ENCODE measurements at places on chromosomes 1 and 21.

DNA sequence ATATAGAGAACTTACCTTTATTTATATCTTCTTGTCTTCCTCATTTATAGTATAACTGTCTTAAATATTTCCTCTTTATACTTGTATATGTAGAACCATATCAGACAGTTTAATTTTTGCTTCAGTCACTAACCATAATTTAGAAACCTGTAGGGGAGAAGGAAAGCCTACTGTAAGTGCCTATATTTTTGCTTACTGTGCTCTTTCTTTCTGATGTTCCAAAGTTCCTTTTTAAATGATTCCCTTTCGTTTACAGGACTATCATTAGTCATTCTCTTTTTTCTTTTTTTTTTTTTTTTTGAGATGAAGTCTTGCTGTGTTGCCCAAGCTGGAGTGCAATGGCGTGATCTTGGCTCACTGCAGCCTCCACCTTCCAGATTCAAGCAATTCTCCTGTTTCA lies 109.7 kb downstream of the CENPF start:
- no peak for DNase-seq

DNA sequence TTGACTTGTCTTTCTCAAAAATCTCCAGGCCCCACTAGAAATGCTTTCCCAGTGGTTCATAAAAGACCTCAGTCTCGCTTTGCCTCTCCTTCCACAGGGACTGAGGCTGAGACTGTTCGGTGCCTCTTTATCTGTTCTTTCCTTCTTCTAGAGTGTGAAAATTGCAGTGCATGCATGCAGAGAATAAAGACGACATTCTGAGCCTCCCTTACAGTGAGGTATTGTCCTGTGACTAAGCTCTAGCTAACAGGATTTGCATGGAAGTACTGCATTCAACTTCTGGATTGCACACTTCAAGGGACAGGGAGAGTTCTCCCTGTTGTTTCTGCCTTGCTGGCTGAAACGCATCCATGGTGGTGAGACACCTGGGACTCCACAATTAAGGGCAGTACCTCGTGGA lies 69.1 kb downstream of the COLGALT2 start:
- DNase-seq, result no peak

- DNase-seq, result no peak
These were observed 175.5 kb downstream of the HUNK start for GRCh38 chr21:32048353-32048752.

GRCh38 chr1:165717918-165718515 lies 19.7 kb upstream of the ALDH9A1 start:
- DNase-seq, result peak; percentile 68

GRCh38 chr1:46806196-46807020 lies 7.6 kb downstream of the CYP4B1 start:
- no peak for DNase-seq

- peak; percentile 64 for DNase-seq
These were observed 55.1 kb upstream of the ADARB1 start for GRCh38 chr21:45019076-45019886.

DNA sequence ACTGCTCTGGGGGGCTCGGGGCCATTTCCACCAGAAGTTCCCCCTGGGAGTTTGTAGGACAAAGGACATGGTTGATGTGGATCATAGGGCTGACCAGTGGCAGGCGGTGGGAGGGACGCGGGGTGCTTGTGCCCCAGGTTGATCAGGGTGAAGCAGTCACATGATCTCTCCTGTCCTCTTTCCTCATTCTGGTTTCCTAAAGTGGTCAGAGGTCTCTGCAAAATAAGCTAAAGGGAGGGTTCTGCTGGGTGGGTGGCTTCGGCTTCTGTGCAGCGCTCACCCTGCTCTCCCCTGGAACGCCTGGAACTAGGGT lies 9.2 kb downstream of the PDXK start:
- no peak for DNase-seq

DNA sequence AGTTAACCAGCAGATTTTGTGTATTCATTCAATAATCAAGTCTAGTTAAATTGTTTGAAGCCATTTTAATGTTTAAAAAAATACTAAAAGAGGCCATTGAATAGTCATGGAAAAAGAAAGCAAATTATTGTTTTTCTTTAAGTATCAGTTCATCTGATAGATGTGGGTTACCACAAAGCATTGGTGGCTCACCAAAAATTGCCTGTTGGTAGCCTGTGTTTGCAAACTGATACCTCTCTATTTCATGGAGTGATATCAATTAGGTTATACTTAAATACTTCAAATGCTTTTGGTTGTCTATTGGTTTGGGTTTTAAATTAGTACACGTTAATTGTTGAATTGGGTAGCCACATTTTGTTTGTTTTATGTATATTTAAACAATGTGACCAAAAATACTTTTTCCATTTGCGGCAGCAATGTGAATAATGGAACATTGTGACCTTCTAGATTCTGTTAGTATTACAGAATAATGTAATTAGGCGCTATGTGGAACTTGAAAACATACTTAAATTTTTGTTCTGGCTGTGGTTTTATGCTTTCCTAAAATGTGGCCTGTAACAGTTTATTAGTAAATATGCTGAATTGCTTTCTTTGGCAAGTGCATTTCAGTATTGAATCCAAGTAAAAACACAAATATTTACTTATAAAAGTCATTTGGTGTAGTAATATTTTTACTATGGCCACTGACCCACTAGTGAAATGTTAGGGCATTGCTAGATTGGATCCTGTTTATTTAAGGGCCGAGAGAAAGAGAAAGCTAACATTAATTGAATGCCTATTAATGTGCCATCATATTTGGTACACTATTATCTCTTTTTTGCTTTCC lies 37.1 kb upstream of the NBL1 start:
- peak; percentile 28 for DNase-seq

DNA sequence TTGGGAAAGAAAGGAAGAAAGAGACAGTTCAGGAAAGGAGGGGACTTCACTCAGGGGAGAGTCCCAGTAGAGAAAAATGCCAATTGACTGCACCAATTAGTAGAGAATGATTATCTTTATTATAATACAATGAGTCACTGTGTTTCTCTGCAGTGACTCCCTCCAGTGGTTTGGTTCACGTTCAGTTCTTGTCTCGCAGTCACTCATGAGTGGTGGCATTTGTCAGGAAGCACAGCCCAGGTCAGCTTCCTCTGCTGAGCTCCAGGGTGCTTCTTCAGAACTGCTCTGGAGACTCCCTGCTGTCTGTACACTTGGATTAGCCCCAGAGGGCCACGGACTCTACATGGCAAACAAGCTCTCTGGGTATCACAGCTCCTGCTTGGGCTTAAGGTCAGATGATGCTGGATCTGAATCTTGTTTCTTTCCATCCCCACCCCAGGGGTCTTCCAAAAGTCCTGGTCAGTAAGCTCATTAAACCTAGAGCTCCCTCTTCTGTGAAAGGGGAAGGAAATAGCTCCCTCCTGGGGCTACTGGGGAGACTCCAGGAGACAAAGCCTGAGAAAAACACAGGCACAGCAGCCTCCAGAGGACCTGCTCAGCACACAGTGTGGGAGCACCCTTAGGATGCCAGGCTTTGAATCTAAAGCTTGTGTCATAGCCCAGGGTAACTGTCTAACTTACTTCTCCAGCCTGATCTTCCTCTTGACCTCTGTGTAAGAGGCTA lies 619.0 kb downstream of the AJAP1 start:
- no peak for DNase-seq

DNA sequence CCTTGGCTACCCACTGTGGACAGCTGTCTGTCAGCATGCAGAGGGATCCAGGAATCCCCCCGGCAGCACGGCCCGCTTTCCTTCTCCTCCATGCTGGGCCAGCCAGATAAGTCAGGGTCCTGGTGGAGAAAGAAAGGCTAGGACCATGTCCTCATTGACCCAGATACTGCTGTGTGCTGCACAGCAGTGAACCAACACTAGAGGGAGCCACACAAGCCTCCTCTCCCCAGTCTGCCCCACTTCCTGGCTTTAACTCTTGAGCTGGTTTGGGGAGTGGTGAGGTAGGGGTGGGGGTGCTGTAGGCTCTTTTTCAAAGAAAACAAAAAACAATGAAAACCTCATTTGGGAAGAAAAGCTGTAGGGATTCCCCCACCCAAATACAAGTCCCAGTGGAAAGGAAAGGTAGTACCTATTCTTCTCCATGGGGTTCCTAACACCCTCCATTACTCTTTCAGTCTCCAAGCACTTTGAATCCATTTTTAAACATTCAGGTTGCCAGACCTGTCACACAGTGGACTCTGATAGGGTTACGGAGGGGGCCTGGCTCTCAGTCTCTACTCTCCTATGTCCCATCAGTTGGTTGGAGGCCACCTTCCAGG lies 84.9 kb upstream of the CD1D start:
- peak; percentile 60 for DNase-seq

DNA sequence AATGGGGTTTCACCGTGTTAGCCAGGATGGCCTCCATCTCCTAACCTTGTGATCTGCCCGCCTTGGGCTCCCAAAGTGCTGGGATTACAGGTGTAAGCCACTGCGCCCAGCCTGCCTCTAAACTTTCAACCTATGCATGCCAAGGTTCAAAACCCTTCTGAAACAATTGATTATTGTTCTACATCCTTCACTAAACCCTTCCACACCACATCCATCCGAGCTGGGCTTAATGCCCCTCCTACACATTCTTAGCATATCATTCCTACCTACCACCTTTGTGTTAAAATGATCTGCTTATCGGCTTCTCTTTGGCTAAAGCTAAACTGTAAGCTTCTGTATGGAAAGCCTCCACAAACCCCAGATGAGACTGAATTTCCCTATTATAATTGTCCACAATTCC lies 40.8 kb upstream of the DOCK7 start:
- no peak for DNase-seq

GRCh38 chr1:169704797-169705196 lies 6.6 kb downstream of the SELL start:
- DNase-seq, result no peak

DNA sequence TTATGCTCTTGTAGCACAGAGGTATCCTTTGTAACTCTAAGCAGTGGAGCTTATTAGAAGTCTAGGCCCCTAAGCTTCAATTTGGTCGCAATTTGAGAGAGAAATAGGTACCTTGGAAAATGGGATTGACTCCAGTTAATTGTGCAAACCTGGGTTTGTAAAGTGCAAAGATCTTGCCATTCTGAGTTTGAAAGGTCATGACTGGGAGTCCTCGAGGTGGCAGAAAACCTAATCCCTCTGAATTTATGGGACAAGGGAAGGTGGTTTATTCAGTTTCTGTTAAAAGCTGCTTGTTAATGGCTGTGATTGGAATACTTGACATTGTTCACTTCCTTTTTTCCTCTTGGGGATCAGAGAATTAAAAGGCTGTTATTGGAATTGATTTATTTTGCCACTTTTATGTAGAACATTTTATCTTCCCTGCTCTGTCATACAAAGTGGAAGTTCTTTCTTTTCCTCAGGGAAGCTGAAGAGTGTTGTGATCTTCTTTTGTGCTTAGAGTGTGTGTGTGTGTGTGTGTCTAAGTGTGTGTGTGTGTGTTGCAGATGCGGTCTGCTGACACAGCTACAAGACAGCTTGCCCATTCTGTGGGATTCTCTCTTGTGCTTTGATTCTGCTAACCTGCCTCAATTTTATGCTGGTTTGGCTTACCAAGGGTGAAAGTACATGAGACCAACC lies 144.5 kb downstream of the SPATA46 start:
- DNase-seq, result no peak

GRCh38 chr1:77347646-77348045 lies 65.8 kb downstream of the AK5 start:
- peak; percentile 96 for DNase-seq

DNA sequence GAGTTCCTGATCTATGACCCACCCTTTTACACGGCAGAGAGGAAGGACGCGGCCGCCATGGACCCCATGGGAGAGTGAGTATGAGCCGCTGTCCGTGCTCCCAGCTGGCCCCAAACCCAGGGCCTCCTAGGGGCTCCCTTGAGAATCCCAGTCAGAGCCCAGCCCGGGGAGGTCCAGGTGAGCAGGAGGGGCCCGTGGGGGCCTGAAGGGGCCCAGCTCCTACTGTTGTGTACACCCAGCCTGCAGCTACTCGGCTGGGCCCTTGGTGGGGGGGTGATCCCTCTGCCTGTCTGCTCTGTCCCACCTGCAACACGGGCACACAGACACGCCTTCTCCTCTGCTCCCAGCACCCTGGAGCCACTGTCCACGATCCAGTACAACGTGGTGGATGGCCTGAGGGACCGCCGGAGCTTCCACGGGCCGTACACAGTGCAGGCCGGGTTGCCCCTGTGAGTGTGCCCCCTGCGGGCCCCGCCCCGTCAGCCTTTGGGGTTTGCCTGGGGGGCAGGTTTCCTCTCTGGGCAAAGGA lies 28.6 kb upstream of the LRRC3 start:
- DNase-seq, result no peak

DNA sequence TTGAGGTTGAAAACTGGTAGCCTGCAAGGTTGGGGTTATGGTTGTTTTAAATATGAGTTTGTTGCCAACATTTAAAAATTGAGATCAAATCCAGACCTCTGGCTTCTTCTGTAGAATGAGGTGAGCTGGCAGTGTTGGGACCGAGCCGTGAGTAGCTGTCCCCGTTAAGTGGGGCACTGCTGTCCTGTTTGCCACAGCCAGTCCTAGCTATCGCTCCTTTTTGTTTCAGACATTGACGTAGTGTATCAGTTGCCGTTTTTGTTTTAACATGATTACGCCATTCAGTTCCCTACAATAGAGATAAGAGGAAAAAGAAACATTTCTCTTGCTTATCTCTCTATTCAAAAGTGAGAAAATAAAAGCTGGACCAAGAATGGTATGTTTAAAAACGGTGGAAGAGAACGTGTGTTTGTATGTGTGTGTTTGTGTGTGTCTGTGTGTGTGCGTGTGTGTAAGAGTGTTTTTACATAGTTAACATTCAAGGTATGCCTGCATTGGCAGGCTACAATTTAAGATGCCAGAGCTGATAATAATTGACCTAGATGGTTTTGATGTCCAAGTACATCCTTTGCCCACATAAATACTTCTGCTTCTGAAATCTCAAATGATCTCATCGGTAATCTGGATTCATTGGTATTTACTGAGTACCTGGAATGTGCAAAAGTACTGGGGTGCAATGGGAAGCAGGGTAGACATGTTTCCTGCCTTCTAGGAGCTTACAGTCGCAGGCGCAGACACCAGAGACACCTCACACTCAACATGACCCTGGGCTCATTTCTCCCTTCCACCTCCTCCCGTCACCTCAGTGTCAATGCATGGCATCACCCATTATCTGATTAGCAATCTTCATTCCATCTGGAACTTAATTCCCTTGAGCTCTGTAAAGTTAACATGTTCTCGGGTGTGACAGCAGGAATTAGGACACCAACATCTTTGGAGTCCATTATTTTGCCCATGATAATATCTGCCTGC lies 65.8 kb downstream of the HUNK start:
- no peak for DNase-seq

- DNase-seq, result peak; percentile 53
These were observed 12.2 kb upstream of the CDC42BPA start for GRCh38 chr1:227330279-227331076.
